ENCODE measurements at places on chromosomes 16 and 17. TPM values are rescaled to one million over a fixed set of nuclear protein-coding genes. Genes with fewer than 3 reads are reported as not detected.

CDYL2 gene
- total RNA-seq = 1.4 TPM

DNA sequence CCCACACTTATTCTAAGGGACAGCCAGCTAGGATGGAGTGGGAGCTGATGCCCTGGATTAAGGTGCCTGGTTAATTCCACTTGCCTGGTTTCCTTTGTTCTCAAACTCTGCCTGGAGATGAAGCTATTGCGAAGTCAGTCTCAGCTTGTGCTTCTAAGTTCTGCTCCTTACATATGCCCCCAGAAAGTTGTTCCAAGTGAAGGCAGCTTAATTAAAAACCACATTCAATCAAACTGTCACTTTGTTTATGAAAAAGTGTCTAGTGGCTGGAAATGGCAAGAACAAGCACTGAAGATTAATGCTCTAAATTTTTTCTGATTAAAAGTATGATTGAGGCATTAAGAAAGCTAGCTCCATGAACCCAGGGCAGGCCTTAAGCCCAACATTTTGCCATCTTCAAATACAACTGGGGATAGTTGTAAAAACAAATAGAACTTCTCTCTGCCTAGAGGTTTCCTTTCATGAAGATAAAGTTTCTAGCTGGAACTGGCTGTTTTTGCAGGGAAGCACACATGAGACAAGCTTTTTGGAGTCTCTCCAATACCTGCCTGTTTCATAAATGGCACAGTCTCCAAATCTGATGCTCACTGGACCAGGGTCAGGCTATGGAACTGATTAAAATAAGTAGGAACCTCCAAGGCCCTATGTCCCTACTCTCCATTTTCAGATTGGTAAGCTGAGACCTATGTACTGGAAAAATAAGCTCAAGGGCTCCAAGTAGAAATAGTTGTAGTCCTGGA is 100.9 kb downstream of the GRIN2A start:
- H3K4me3 ChIP-seq = no peak overlapping the region
- no peaks in the 10 kb centered on the region for H3K36me3 ChIP-seq
- H3K4me1 ChIP-seq = no peaks in the 10 kb centered on the region
- peak overlapping the region; percentile 73 for H3K27ac ChIP-seq
- H3K27me3 ChIP-seq = no peaks in the 10 kb centered on the region

C1QTNF1 gene
- total RNA-seq = 125 TPM

GRCh38 chr17:52383493-52384100 is 225.1 kb upstream of the CA10 start:
- no peaks in the 10 kb centered on the region for H3K4me1 ChIP-seq
- DNase-seq = no peak
- H3K27me3 ChIP-seq = no peaks in the 10 kb centered on the region

ZSCAN10 gene
- total RNA-seq = not detected
